Stimulated activated naive CD4-positive, alpha-beta T cell treated with Interleukin-2 at 50 U/mL for 16 hours (primary cell): ENCODE measurements at places on chromosomes 12 and 14.

DNA sequence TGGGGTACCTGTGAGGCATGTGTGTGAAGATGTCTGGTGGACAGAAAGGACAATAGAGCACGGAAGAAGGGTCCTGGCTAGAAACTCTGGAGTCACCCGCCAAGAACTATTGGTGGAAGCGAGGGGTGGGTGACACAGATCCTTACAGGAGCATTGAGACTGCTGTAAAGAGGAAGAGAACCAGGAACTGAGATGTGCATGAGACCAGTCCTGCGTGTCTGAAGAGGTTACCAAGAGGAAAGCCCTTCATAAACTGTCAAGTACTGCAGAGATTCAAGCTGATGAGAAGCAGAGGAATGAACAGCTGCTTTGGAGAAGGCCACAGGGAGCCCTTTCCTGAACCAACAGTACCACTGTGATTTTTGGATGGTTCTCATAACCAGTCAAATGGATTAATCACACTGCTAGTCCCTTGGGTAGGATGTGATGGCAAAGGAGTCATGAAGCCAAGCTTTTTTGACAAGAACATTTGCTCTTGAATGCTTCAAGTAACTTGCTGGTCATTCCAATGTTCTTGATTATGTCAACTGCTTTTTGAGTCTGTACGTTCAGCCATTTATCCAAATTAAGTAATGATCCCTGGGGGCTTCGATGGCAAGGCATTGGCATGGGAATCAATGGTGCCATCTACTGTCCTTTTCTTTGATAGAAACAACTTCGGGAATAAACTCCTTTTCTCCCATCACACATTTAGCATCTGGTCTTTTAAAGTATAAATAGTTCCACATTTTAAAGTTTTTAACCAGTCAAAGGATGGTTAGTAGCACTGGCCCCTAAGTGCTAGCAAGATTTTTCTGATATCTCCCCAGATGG lies 42.9 kb downstream of the GPR135 start:
- DNase-seq, result no peak

DNA sequence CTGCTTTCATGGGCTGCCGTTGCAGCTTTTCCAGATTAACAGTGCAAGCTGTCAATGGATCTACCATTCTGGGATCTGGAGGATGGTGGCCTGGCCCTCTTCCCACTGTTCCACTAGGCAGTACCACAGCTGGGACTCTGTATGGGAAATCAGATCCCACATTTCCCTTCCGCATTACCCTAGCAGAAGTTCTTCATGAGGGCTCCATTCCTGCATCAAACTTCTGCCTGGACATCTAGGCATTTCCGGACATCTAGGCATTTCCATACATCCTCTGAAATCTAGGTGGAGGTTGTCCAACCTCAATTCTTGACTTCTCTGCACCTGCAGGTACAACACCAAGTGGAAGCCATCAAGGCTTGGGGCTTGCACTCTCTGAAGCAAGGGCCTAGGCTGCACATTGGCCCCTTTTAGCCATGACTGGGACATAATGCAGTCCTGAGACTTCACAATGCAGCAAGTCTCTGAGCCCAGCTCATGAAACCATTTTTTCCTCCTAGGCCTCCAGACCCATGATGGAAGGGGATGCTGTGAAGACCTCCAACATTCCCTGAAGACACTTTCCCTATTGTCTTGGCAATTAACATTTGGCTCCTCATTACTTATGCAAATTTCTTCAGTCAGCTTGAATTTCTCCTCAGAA lies 863.3 kb downstream of the C12orf50 start:
- DNase-seq, result no peak

DNA sequence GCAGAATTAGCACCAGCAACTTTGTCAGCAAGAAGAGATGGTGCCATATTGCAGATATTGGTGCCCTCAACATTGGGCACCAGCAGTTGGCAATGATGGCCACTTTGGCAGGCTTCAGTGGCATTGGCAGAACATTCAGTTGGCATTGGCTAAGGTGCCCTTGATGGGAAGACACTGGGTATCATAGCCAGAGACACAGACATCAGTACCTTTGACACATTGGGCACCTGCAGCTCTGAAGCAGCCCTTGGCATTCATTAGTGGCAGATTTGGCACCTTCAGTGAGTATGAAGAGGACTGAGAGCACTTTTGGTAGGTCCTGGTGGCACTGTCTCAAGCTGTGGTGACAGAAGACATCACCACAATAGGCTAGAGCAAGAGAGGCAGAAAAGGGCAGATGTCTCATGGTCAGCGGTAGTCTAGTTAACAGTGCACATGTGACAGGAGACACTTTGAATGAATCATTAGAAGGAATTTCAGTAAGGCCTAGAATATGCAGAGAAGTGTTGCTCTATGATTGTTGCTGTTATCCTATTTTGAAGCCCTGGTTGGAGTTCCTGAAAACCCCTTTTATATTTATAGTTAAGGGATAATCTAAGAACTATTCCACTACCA lies 422.2 kb downstream of the APAF1 start:
- no peak for DNase-seq

DNA sequence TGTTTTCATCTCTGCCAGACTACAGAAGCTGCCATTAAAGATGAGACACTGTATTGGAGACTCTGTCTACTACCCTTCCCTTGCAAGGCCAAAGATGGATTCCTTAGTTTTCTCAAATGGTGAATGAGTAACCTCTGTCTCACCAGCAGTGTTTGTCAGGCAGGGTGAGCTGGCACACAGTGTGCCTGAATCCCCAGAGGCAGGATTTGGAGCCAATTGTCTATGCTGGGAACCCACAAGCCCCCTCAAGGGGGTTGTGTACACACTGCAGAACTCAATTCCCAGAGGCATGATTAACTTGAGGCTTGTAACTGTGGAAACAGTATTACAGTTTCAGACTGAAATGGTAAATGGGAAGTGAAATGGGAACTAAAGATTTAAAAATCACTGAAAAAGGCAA lies 136.8 kb upstream of the PTPRB start:
- no peak for DNase-seq

GRCh38 chr12:21751517-21751916 lies 23.0 kb downstream of the KCNJ8 start:
- DNase-seq, result no peak

GRCh38 chr12:102167821-102168604 lies 29.6 kb downstream of the PMCH start:
- no peak for DNase-seq

- DNase-seq, result no peak
These were observed 276.9 kb downstream of the ALG10 start for GRCh38 chr12:34298971-34299801.

DNA sequence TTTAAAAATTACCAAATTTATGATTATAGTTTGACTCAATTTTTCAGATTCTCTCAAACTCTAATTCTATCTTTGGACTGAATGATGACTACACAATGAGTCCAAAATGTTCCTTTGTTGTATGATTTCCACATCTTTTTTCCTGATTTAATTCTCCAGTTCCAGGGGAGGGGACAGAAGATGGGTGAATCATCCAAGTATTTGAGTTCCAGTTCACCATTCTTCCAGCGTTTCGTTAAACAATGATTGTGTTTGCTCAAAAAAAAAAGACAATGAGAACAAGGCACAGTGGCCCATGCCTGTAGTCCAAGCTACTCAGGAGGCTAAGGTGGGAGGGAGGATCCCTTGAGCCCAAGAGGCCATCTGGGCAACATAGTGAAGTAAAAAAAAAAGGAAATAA lies 23.8 kb downstream of the BAZ1A start:
- DNase-seq, result no peak

- DNase-seq, result no peak
These were observed 47.7 kb downstream of the CYP46A1 start for GRCh38 chr14:99731547-99732435.

DNA sequence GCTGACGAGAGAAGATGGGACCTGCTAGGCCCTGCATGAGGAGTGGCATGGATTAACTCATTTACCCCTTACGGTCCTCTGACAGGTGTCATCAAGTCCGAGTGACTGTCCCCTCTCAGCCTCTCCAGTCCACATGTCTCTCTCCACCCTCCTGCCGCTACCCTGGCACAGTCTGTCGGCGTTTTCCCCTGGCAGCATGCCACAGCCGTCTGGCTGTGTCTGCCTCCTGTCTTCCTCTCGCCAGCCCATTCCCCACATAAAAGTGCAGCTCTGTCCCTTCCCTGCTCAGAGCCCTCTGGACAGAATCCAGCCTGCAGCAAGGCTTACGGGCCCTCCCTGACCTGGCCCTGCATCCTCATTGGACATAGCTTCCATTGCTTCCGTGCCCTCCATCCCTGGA lies 45.6 kb downstream of the UBE3B start:
- no peak for DNase-seq

DNA sequence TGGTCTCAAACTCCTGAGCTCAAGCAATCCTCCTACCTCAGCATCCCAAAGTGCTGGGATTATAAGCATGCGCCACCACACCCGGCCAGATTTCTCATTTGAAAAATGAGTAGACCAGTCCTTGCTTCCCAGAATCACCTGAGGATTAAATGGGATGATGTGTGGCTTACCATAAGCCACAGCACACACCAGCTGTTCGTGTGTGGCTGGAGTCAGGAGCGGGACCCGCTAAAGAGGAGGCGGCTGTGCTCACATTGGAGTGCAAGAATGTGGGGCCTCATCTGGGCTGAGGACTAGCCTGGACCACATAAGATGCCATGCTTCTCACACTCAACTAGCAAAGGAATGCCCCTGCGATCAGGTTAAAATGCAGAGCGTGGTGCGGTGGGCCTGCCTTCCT lies 6.7 kb upstream of the ALDH2 start:
- no peak for DNase-seq

DNA sequence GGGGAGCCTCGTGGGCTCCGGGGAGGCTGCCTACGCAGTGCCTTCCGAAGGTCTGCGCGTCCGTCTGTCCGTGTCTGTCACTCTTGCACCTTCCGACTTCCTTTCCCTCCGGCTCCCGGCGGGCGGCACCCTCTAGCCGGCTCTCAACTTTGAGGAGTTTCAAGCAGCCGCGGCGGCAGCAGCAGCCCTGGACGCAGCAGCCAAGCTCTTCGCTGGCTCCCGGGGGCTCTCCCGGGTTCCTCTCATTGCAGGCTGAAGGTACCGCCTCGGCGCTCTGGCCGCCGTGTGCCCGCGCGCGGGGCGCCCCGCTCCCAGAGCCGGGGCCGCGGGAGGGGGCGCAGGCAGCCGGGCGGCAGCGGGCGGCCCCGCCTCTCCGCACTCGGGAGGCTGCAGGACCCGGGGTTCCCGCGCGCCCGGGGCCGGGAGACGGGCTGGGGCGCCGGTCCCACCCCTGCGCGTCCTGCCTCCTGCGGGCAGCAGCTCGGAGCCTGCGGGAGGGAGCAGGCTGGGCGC lies at the start of the genes AMIGO2 and PCED1B:
Gene AMIGO2 (minus strand): TSS at position 492 of the 513 bp plus-strand sequence. CDS start 957 bp downstream, outside the sequence.
Gene PCED1B (plus strand): TSS at position 154 of the 513 bp plus-strand sequence. CDS start 155,443 bp downstream, outside the sequence.
- DNase-seq, result peak; percentile 54

- peak; percentile 59 for DNase-seq
These were observed 613 bp downstream of the SRSF9 start for GRCh38 chr12:120468821-120469449.

DNA sequence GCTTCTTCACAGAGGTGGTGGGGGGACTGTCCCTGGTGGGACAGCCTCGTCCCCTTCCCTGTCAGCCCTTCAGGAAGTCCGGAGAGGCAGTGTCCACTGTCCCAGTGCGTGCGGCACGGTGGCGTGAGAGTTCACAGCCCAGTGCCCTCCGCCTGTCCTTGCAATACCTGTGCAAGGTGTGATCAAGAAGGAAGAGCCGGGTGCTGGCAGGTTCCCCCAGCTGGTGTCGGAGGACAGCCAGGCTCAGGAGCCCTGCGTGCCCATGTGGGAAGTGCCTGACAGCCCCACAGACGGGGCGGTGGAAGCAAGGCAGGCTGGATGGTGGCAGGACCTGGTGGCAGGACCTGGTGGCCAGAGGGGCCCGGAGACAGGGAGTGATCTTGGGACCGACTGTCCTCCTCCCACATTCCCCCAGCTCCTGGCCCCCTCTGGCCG lies 16.4 kb downstream of the NOC4L start:
- DNase-seq, result no peak

DNA sequence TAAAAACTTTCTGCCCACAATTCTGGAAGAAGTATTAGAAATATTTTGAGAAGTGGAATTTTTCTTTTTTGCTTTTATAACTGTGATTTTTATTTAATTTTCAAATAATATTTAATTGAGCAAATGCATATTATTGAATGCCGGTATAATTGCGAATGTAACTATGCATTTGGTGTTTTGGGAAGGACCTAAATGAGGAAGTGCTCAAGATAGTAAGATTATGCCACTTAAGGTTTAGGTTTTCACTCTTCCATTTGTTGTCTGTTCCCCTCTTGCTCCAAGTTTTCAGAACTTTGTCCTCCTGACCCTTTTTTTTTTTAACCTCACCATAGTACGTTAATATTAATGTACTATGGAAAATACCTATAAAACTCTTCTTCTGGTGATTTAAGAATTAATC lies 85.8 kb downstream of the KIAA0586 start:
- no peak for DNase-seq

GRCh38 chr12:55034218-55034617 lies 14.4 kb downstream of the NEUROD4 start:
- no peak for DNase-seq

- no peak for DNase-seq
These were observed 17.8 kb downstream of the CCDC92 start for GRCh38 chr12:123954647-123955350.

GRCh38 chr12:74071182-74071581 lies 466.5 kb upstream of the ATXN7L3B start:
- no peak for DNase-seq

DNA sequence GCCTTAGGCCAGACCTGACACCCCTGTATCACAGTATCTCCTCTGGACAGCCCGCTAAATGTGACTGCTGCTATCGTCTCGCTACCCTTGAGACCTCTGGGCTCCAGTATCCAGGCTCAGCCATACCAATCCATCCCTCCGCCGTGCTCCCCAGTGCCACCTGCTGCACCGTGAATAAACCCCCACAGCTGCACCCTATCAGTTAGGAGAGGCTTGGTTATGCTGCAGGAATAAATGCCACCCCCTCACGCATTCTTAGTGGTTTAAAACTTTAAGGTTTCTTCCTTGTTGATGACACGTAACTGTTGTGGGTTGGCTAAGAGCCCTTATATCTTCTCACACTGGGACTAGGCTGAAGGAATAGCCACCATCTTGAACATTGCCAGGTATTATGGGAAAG lies 12.1 kb downstream of the CCDC63 start:
- DNase-seq, result no peak

- DNase-seq, result no peak
These were observed 49.2 kb downstream of the PSMA6 start for GRCh38 chr14:35341454-35341750.

GRCh38 chr12:91817517-91817916 lies 328.1 kb downstream of the BTG1 start:
- DNase-seq, result no peak

DNA sequence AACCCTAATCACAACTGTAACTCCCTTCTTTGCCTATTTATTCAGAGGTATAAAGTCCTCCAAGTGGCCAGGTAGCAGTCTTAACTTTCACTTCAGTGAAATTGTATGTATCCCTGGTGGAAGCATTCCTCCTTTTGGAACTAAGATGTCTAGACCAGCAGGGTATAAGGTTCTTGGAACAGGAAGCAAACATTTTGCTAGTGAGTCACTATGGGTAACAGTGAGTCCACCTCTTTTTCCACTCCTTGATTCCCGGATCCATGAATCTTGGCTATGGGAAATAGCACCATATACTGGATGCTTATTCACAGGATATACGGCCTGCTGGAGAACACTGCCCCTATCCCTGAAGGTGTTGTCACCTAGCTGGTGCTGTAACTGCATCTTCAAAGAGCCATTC lies 80.2 kb downstream of the KCNA5 start:
- no peak for DNase-seq
